ENCODE measurements at places on chromosomes 5 and 9.
A peak's percentile ranks its signal among the peaks of the same experiment; 100 is the strongest.

DNA sequence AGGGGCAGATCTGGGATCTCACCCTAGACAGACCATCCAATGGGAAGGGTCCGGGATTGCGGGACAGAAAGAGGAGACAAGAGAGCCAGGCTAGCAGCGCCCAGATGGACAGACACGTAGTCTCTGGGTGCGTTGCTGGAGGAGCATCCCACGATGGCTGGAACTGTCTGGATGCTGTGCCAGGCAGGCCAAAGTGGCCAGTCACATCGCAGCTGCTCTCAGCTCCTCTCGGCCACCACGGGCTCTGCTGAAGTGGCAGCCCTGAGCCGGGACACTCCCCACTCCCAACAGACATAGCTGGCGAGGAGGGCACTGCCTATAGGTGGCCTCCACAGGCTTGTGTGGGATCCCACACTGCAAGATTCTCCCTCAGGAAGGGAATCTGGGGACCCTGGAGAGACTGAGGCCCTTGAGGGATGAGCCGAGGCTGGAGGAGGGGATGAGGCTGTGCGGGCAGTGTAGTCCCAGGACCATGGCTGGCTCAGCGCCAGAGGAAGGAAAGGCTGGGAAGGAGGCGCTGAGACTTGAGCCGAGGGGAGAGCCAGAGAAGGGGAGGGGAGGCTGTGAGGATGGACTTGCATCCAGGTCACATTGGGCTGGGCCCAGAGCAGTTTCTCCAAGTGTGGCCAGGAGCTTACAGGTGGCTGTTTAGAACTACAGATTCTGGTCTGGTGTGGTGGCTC lies 10.3 kb upstream of the WDR5 start:
- no peak for DNase-seq

GRCh38 chr5:61207884-61208283 lies 45.6 kb upstream of the SMIM15 start:
- DNase-seq = no peak

- DNase-seq = no peak
Measured at GRCh38 chr5:145939540-145940065, 3.2 kb downstream of the SH3RF2 start.

GRCh38 chr9:20684875-20685696 lies 1.0 kb downstream of the FOCAD start:
- DNase-seq = no peak

GRCh38 chr5:65190328-65191053 lies 291.2 kb downstream of the ADAMTS6 start:
- no peak for DNase-seq

GRCh38 chr5:50301756-50302155 lies 139.3 kb downstream of the EMB start:
- DNase-seq = no peak

DNA sequence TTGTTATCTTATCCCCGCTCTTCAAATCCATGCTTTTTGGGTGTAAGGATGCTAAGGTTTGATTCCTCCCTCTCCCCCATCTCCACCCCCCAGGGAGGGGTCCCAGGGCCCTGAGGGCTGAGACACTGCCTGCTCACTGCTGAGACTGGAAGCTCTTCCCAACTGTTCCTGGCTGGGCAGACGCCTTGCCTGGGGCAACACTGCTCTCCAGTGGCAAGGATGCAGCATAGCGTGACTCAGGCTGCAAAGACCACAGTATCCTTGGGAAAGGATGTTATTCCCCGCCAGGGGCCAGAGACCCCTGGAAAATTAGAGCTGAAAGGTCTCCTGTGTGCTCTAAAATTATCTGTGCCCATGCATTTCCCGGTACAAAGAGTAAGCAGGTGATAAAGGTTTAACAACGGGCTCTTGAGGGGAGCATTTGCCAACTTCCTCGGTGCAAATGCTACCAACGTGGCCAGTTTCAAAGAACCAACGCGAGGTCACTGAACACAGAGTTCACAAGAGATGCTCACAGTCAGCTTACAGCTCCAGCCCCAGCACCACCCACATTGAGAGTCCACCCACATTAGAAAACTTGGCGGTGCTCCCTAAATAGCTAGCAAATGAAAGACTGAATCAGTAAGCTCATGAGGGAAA lies 271.9 kb downstream of the NSG2 start:
- peak; percentile 15 for DNase-seq

GRCh38 chr9:110994771-110995241 lies 43.5 kb downstream of the LPAR1 start:
- DNase-seq = no peak

GRCh38 chr5:135116160-135116561 lies 82.1 kb upstream of the PITX1 start:
- no peak for DNase-seq

GRCh38 chr9:95116002-95116807 lies 201.3 kb downstream of the FANCC start:
- DNase-seq = no peak

- DNase-seq = no peak
Measured at GRCh38 chr9:112378328-112379176, 1.4 kb upstream of the HSDL2 start.

- DNase-seq = no peak
Measured at GRCh38 chr9:124941679-124942561, 1.0 kb upstream of the GOLGA1 start.

GRCh38 chr5:171484460-171484899 lies 65.0 kb downstream of the FGF18 start:
- DNase-seq = peak; percentile 58

- DNase-seq = no peak
Measured at GRCh38 chr5:64814073-64814472, 45.3 kb downstream of the CWC27 start.

GRCh38 chr9:137918331-137919094 lies 40.9 kb downstream of the CACNA1B start:
- DNase-seq = no peak
